ENCODE measurements at places on chromosomes 5 and 9.
A peak's percentile ranks its signal among the peaks of the same experiment; 100 is the strongest.

DNA sequence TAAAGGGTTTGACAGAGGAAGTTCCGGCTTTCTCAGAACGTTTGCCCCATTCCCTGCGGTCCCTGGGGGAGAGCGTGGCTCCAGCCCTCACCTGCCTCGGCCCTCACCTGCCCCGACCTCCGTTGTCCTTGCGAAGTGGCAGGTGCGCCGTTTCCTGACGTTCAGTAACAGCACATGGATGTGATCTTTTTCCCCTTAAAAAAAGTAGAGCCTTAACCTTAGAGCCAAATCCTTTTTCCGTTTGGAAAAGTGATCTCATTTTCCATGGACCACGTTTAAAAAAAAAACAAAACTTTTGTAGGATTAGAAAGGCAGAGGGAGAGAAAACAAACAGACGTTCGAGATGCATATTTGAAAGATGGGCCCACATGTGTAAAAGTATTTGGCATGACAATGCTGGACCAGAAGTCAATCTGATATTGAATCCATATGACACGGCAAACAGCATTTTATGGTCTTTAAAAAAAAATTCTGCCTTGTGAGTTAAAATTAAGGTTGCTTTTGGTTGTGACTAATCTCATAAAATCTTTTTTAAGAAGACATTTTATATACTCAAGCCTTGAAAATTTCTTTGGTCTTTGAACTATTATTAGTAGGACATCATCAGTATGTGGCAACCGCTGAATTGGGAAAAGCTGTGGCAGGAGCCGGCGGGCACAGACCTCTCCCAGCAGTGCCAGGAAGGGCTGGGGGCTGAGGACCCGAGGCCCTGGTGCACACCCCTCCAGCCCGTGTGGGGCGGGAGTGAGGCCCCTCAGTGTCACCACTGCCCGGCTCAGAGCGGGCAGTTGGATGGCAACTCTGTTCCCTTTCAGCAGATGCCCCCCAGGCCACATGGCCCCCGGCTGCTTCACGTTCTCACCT lies 42.5 kb upstream of the EXOC3 start:
- no peak for DNase-seq

DNA sequence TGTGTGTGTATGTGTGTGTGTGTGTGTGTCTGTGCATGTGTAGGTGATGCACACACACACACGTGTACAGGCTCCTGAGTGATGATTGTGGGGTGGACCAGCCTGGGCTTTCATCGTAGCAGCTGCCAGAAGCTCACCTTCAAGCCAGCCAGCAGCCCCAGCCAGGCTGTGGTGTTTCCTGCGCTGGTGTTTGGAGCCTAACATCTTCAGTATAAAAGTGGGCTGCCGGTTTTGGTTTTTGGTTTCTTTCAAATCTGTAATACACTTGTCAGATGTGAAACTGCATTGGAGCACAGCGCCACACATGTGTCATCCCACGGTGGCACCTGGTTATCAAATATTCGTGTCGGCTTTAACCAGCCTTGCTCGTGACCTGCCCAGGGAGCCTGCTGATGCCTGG lies 114.2 kb downstream of the OLFM1 start:
- DNase-seq: no peak

- DNase-seq: no peak
Observed at GRCh38 chr5:8686707-8687106, 817.8 kb downstream of the MTRR start.

- DNase-seq: no peak
Observed at GRCh38 chr9:117276444-117276843, 138.4 kb downstream of the ASTN2 start.

DNA sequence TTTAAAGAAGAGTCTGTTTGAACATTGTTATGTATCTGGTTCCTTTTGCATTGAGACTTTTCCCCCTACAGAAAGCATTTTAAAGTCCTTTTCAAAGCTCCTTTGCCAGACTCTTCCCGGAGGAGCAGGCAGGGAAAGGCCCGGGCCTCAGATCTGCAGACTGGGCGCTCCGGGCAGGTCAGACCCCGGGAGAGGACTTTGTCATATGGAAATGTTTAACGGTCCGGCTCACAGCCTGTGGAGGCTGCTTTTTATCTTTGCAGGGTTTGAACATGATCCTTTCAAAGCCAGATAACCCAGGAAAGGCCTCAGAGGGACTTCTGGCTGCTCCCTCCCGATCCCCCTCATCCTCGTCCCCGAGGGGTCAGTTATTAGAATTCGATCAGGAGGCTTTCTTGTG lies 82.1 kb upstream of the IRX2 start:
- no peak for DNase-seq

GRCh38 chr9:88183798-88184495 lies 45.7 kb upstream of the SPATA31C2 start:
- DNase-seq: no peak

DNA sequence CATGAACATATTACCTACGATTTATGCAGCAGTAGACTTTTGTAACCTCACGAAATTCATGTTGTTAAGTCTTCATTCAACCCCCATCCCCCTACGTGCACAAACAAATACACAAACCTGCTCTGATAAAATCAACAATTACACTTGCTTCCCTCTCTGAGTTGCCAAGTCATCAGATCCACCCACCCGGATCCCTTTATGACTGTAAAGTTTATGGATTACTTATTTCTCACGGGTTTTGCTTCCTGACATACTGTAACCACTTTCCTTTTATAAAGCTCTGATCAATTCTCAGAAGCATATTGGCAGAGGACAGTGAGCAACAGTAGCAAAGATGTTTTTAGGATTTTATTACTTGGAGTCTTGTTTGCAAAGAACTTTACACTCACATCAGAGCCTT lies 70.5 kb downstream of the MLLT3 start:
- DNase-seq: no peak

- no peak for DNase-seq
Observed at GRCh38 chr5:102307232-102307631, 11.1 kb upstream of the SLCO4C1 start.

DNA sequence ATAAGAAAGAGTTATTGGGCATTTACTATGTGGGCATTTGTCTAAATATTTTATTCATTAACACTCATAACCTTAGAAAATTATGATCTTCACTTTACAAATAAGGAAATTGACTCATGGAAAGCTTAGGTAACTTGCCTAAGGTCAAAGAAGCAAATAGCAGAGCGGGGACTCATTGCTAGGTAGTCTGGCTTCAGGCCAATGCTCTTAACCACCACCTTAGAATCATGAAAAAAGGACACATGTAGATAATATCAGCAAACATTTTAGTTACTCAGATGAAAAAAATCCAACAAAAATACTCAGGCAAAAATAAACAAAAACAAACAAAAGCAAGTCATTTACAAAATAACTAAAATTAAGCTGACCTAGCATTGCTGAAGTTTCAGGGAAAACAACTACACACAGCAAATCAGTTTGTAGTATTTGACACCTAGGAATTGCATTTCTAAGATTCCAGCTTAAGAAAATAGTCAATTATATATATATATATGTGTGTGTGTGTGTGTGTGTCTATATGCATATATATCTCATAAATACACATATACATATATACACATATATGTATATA lies 166.0 kb downstream of the HMHB1 start:
- DNase-seq: no peak

GRCh38 chr5:160539431-160539830 lies 117.8 kb downstream of the PTTG1 start:
- peak; percentile 11 for DNase-seq

GRCh38 chr9:89543111-89543510 lies 45.2 kb upstream of the SEMA4D start:
- DNase-seq: no peak

- no peak for DNase-seq
Observed at GRCh38 chr5:153891394-153891793, 147.3 kb downstream of the FAM114A2 start.

- DNase-seq: no peak
Observed at GRCh38 chr5:134041570-134042411, 37.0 kb upstream of the VDAC1 start.

- DNase-seq: no peak
Observed at GRCh38 chr9:124478354-124478753, 28.1 kb downstream of the ADGRD2 start.

- DNase-seq: no peak
Observed at GRCh38 chr9:90985631-90986030, 184.0 kb downstream of the SYK start.

- DNase-seq: no peak
Observed at GRCh38 chr5:179868541-179868940, 9.9 kb upstream of the MRNIP start.

GRCh38 chr5:81606150-81606549 lies 144.7 kb downstream of the SSBP2 start:
- DNase-seq: no peak

DNA sequence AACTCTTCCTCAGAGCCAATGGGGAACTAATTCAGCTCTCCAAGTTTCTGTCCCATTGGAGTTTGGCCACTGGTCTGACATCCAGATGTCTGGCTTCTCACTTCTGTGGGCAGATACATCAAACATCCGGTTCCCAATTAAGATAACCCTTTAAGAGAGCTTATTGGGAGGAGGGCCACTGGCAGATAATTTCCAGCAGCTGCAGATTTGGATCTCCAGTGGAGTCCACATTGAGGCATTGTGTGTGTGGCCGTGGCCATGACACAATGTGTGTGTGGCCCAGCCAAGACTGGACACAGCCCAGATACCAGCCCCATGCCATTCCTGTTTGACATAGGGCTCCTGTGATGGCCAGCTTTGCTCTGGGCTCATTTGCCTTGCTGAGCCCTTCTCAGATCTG lies 110.5 kb upstream of the MAP1B start:
- no peak for DNase-seq

- no peak for DNase-seq
Observed at GRCh38 chr9:84919440-84919839, 249.9 kb downstream of the NTRK2 start.

DNA sequence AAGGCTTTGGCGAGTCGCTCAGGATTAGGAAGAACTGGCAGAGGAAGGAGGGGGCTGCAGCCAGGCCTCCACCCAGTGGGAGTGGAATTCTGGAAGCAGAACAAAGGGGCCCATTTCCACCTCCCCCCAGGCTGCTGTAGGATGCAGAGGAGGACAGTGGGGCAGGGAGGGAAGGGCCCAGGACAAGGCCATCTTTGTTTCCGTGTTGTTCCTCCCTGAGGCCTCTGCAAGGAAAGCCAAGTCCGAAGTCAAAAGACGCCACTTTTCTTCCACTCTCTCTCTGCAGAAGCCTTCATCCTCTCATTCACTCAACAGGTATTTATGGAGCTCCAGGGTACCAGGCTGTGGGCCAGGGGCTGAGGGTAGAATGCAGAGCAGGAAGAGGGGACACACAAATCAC lies 70.7 kb downstream of the ENTREP1 start:
- no peak for DNase-seq

- no peak for DNase-seq
Observed at GRCh38 chr9:4272126-4272525, 27.7 kb downstream of the GLIS3 start.

GRCh38 chr5:5810461-5810860 lies 388.0 kb downstream of the ICE1 start:
- DNase-seq: no peak

DNA sequence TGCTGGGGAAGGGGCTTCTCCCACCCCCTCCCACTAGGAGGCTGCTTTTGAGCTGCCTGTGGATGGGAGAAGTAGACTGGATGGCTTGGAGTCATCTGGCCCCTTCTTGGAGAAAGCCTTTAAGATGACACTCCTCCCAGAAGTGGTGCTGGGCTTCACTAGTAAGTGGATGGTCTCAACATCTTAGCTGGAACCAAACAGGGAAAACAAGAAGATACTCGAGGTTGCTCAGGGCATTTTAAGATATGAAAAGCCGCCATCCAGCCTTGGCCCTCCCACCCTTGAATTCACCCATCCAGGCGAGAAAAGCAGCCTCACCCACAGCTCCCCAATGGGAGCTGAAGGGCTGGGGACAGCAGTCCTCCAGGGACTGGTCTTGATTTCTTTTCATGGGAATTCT lies 7.8 kb upstream of the SMIM32 start:
- DNase-seq: no peak

- no peak for DNase-seq
Observed at GRCh38 chr5:173653822-173654523, 37.5 kb upstream of the BOD1 start.

DNA sequence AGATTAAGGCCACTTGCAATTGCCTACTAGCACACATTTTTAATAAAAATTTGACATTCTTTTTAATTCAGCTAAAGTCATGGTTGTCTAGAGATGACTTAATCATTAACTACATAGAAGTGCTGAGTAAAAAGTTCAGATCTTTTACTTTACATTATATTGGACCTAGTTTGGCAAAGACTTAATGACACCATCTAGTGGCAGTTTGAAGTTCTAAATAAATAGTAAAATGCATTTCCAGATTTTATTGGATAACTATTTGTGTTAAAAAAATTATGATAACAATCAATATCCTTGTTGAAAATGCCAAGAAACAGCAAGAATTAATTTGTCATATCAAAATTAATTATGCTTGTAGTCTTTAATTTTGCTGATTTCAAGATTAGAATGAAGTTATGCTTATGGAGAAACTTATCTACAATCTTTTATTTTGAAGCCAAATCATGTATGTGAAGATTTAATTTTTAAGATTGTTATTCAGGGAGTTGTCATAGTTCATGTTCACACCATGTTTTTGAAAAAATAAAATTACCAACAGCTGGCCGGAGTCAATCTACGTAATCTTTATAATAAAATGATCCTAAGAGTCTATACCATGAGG lies 69.6 kb upstream of the PJA2 start:
- no peak for DNase-seq

DNA sequence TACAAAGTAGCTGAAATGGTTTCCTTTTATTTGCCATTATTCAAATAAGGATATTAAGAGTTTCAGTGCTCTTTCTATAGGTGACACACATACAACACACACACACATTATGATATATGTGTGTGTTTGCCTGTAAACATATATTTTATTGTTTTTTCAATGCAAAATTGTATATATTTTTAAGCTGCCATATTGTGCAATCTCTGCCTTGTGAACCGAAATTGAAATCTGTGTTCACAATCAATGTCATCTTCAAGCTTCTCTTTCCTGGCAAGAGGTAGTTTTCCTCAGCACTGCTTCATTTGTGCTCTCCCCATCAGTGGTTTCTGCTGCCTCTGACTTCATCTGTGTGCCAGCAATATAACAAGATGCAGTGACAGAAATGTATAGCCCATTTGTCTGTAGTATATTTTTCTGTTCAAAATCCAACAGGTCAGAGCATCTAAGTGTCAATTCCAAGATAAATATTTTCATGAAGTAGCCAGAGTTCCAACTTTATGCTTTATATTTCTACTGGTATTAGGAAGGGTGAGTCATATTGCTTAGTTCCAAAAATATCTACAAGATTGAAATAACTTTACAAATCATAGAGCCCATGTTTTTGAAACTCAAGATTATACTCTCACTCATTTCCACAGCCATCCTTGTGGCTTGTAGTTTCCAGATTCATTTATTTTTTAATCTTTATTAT lies 1704.8 kb upstream of the CDH9 start:
- no peak for DNase-seq

DNA sequence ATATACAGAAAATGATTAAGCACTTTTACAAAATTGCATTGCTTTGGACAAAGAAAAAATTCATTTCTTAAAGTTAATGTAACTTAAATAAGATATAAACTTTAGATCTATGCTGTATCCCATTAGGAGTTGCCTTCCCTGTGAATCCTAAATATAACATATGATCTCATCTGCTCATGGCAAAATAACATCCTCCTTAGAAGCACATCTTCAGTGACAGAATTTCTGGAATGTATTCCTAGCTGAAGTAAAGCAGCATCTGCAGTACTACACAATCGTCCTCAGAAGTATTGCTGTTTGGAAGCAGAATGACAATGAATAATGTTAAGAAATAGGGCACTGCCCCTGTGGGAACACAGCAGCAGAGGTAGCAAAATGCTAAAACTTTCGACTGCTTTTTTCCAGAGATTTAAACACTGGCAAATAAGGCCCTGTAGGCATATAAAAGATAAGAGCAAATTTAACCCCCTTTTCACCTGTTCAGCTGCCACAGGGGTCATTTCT lies 571.0 kb downstream of the PTPRD start:
- DNase-seq: no peak
